Posterior cingulate gyrus (tissue), 11 donors: ENCODE measurements at places on chromosomes 4 and X.

- no peak for DNase-seq
These were observed 6.5 kb upstream of the NDST4 start for GRCh38 chr4:115119804-115120352.

DNA sequence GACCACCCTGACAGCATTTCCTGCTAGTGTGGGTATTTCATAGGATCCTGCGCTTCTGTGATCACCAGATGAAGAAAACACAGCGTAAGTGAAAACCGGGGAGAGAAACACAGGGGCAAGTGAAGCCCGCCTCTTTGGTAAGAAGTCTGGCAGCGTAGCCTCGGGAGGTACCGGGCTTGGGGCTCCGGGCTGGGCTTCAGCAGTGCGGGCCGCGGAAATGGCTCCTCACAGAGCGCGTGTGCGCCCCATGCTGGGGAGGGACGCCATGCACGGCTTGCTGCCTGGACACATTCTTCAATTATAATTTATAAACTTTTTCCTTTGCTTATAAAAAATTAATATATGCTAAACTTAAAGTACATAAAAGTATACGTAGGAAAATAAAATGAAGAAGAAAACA lies 151.5 kb downstream of the AFAP1 start:
- DNase-seq: peak; percentile 73

DNA sequence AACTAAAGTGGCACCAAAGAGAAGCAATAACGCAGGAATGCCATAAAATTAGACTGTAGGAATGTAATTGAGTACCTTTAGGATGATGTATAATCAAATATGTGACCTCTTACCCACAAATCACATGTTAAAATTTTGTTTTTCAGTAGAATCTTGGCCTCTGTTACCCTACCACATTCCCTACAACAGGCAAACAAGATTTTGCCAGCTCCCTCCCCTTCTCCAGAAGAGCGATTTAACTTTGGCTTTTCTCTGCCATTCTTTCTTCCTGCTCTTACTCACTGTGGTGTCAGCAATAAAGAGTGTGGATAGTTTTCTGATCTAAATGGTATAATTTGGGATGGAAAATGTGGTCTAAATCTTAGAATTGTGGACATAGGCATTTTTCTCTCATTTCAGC lies 57.2 kb downstream of the TRIM2 start:
- DNase-seq: no peak

DNA sequence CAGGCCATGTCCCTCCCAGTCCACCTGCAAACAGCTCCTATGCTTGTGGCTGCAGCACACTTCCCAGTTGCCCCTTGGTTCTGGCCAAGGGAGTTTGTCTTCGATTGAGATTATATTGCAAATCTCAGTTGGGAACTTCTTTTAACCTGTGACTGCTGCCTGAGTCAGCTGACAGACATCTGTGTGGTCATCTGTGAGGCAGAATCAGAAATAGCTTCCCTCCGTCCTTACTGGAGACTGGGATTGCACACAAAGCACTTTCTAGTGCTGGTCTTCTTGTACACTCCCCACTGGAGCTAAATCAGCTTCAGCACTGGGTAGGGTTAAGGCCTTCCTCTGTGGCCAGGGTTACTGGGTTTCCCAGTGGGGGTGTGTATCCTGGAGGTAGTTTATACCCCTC lies 34.3 kb downstream of the ZNF330 start:
- DNase-seq: no peak

DNA sequence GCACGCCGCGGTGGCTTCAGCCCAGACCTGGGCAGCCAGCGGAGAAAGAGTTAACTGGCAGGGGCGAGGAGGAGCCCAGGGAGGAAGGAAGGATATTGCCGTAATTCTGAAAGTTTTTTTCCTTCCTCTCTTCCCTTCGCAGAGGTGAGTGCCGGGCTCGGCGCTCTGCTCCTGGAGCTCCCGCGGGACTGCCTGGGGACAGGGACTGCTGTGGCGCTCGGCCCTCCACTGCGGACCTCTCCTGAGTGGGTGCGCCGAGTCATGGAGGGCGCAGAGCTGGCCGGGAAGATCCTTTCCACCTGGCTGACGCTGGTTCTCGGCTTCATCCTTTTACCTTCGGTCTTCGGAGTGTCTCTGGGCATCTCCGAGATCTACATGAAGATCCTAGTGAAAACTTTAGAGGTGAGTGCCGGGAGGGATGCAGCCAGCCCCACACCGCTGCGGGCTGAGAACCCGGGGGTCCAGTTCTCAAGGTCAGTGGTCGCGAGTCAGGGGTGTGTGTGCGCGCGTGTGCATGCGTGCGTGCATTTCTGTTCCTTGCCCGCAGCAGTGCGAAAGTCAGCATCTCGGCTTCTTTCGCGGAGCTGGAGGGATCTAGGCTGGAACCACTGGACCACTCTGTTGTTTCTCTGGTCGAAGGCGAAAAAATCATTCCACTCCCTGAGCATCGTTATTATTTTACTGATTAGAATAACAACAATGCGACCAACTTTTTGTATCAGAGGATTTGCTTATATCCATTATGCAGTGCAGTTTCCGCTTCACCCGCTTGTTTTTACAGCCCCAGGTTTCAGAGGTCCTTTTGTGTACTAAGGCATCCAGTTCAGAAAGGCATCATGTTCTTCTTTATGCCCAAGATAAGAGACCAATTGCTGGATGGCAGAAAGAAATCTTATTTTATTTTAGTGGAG lies 709 bp downstream of the GPAT3 start:
- peak; percentile 15 for DNase-seq

DNA sequence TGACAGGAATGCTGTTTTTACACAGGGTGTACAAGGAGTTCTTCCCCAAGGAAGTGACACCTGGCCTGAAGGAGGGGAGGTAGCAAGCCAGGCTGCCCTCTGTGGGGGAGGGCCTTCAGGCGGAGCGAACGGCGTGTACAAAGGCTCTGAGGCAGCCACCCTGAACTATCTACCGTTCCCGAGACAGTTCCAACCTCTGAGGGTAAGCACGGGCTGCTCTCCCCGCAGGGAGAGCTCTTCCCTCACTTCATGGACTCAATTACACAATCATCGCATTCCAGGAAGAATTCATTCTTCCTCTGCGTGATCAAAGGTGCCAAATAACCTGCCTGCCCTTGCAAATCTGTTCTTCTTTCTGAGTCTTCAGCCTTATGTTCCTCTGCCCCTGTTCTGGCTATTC lies 4.8 kb downstream of the ELK1 start:
- DNase-seq: no peak

DNA sequence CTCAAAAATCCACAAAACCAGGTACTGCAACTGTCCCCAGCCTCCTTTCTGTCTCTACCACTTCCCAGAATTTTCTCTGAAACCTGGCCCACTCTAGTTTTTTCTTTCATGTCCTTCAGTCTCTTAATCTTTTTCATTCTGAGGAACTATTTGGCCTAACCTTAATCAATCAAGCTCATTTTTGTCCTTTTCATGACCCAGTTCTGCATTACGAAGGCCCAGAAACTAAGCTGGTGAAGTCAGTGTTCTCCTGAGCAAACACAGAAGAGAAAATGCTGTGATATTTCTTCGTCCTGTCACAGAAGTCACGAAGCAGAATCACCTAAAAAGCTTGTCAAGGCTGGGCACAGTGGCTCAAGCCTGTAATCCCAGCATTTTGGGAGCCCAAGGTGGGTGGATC lies 131.7 kb upstream of the EDNRA start:
- DNase-seq: no peak

- no peak for DNase-seq
These were observed 14.7 kb upstream of the GRIA3 start for GRCh38 chrX:123169247-123169901.

DNA sequence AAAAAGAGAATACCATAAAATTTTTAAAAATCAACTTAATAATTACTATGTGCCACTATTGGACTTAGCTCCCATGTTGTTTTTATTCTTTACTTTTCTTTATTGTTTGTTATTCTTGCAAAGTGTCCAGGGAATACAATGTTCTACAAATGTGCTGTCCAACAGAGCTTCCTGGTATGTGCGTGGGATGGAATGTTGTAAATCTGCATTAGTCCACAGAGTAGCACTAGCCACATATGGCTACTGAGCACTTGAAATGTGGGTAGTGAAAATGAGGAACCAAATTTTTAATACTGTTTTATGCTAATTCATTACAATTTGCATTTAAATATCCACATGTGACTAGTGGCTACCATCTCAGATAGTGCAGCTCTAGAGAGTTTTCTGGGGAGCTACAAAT lies 14.3 kb upstream of the CORIN start:
- no peak for DNase-seq

DNA sequence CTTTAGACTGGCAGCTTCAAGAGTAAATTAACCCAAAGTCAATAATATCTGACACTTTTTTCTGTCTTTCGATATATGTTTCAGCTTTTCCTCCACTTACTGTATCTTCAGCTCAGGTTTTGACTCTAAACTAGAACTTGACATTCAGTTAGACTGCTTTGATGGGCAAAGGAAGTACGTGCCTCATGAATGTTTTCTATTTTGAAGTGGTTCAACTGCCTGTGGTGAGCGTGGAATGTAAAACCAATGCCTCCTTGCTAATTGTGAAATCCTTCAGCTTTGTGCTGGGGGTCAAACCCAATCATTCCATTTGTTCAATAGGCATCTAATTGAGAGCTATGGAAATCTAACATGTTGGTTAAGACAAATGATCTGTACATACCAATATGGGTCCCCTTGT lies 857.0 kb upstream of the HTR2C start:
- no peak for DNase-seq
